ENCODE measurements at places on chromosomes 5 and 9.

DNA sequence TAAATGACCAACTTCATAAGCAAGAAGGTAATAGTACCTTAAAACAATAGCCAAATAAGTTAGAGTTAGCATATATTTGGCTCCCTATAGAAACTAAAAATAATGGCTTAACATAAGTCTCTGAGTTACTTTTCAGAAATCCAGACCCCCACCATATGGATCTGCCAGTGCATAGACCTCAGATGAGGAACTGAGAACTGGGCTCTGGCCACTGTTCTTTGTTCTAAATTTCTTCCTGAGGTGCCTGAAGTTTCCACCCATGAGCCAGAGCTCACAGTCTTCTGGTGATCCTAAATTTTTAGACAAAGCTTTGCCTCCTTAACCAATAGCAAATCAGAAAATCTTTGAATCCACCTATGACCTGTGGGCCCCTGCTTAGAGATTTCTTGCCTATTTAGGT is 250.9 kb downstream of the YTHDC2 start:
- no peak for DNase-seq

- DNase-seq: no peak
Measured at GRCh38 chr5:120101771-120102170, 362.3 kb upstream of the PRR16 start.

GRCh38 chr5:90886381-90886780 is 327.8 kb downstream of the ADGRV1 start:
- DNase-seq: no peak

DNA sequence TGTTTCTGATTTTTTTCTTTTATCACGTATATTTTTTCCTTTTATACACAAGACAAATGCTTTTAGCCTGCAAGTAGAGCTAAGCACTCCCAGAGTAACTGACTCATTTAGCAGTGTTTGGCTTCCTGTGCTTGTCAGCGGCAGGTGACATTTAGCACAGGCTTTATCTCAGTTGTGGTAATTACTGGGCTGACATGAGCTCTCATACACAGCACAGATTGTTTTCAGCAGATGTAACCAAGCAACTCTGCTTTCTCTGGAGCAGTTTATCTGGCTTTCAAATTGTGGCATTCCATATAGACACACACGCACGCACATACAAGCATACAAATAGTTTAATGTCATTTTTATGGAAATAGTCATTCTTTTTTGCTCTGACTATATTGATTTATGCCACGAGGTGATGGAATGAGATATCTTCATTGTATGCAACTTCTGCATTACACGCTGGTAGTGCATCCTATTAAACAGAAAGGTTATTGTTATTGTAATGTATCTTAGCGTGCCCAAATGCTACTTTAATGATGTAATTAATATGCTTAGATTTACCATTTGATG is 379.0 kb upstream of the GRAMD2B start:
- no peak for DNase-seq

GRCh38 chr5:134462047-134462575 is 50.4 kb upstream of the CDKN2AIPNL start:
- no peak for DNase-seq

DNA sequence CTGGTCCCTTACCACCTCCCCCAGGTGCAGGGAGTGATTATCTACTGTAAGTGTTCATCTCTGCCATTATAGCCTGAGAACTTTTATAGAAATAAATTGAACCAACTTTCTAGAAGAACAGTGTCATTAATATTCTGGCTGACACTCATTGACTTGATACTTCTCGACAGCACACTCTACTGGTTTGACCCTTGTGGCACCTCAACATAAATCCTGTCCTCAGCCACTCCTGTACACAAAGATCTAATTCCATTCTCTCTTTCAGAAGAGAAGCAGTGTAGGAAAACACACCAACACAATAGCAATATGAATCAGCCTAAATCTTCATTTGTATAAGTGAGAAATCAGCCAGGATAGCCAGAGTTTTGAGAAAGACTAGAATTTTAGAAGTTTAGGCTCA is 417.7 kb downstream of the TAF11L14 start:
- no peak for DNase-seq

DNA sequence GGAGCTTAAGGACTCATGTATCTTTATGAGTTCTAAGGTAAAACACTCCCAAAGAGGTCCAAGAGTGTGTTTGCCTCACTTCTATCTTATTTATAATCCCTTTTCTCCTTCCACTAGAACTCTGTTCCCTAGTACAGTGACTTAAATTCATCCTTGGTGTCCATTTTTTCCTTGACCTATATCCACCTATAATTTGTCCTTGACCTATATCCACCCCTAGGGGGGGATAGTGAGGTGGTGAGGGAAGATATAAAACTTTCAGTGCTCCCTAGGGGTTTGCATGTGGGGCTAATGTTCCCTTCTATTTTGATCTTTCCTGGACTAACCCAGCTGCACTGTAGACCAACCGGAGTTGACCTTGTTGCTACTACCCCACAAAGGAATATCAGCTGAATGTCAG is 83.5 kb upstream of the GNAQ start:
- DNase-seq: no peak

DNA sequence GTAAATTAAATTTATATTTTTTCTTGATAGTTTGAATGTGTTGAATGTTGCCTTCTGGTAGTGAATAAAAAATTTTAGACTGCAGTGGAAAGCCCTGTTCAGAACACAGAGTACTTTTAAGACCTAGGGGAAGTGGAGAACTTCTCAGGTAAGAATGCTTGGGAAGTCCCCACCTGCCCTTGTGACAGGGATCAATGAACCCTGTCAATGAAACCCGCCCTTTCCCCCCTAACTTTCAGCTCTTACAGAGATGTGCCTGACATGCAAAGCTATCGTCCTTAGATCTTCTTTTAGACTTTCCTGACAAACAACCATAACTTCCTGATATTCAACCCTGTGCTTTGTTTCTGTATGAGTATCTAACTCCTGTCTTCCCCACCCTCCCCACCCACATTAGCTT is 562.7 kb downstream of the TLE4 start:
- no peak for DNase-seq

GRCh38 chr9:23243523-23243922 is 582.5 kb downstream of the ELAVL2 start:
- no peak for DNase-seq

DNA sequence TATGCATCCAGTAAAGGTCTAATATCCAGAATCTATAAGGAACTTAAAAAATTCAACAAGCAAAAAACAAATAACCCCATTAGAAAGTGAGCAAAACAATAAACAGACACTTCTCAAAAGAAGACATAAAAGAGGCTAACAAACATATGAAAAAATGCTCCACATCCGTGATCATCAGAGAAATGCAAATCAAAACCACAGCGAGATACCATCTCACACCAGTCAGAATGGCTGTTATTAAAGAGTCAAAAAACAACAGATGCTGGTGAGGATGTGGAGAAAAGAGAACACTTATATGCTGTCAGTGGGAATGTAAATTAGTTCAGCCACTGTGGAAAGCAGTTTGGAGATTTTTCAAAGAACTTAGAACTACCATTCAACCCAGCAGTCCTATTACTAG is 86.1 kb downstream of the WWC1 start:
- DNase-seq: no peak

DNA sequence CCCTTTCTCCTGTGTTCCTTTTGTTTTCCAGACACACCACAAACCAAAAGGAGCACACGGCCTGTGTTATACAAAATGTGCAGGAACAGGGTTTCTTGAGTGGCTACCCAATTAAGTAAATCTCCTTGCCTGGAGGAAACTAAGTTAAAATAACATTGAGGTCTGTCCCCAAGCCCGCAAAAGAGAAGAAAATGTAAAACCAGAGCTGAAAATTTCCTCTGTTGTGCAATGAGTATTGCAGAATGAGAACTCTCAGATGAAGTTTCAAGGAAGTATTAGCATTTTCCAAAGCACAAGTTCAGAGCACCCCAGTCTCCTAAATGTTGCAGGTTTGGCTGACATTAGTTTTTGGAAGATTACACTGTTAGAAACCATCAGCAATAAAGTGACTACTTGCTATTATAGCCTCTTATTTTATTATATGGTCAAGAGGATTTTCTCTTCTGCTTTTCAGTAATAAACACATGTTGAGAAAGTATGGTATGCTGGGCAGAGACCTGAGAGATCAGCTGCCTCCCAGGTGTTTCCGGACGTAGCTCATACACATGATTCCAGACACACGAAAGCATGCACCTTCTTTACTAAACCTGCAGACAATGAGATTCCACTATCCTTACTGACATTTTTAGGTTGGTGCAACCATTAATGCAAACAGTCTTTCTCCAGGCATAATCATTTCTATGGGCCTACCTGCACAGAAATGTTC is 161.3 kb downstream of the SNCAIP start:
- no peak for DNase-seq

- no peak for DNase-seq
Measured at GRCh38 chr5:154642499-154643245, 112.5 kb upstream of the LARP1 start.

- no peak for DNase-seq
Measured at GRCh38 chr9:14159440-14160216, 154.3 kb downstream of the NFIB start.

DNA sequence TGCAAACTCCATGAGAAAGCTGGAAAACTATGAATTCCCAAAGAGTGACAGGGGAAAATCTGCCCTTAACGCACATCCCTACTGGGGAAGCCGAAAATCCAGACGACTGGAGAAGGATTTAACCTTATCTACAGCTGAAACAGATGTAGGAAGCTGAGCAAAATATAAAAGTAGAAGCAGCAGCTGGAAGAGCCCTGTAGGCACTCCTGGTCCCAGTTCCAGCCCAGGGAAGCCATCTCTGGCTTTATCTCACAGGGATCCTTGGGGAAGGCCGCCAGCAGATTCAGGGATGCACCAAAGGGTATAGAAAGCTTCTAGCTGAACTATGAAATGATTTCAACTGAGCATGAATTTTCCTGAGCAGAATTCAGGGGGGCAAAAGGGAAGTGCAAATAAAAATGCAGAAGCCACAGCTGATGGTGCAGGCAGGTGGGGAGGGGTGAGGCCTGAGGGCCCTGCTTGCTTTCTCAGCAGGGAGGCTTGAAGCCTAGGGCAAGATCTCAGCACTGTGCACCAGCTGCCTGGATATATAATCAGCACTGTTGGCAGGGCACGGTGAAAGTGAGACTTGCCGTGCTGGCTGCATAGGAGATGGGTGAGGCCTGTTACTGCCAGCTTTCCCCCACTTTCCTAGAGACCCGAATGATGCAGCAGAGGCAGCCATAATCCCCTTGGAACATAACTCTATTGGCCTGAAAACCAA is 2019.5 kb upstream of the NUDT12 start:
- no peak for DNase-seq

DNA sequence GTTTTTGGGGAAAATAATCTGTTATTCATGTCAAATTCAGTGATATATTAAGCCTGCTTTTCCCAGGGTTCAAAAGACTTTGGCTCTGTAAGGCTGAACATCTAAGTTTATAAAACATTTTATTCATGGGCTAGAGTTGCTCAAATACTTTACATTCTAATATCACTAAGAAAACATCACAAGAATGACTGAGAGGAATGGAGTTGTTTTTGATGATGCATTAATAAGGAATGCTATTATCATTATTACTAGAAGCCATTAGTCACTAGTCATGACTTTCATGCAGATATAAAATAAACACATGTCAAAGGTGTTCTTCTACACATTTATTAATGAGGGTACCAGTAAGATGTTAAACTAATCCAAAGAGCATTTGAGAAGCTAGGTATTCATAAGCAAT is 185.5 kb upstream of the KCNN2 start:
- DNase-seq: no peak

DNA sequence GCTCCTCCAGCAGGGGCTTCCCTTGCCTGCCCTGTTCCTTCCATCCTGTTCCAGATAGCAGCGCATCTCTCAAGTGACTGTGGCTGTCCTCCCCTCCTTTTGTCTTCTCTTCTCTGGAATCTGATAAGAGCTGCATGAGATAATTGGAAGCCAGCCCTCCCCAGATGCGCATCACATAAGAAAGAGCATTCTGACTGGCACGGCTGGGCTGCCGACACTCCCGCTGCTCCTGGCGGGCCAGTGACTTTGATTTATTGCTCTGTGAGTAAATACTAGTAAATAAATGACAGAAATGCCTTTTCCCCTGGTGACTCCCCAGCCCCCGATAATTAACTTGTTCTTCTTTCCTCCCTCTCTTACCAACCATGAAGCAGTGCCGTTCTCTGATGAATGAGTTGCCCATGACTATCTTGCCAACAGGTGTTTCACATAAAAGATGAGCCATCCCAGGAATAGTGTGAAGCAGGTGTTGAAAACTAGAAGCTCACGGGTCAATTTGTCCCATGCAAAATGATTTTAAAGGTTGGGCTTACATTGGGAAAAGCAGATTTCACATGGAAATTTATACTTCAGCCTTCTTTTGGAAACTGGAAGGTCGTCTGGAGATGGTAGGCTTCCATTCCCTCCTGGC is 212.3 kb downstream of the ERCC6L2 start:
- no peak for DNase-seq

- DNase-seq: no peak
Measured at GRCh38 chr9:98860871-98861293, 53.4 kb downstream of the GALNT12 start.

GRCh38 chr5:98099448-98100105 is 673.9 kb upstream of the RGMB start:
- no peak for DNase-seq

- DNase-seq: no peak
Measured at GRCh38 chr5:159061179-159061796, 38.4 kb downstream of the EBF1 start.

GRCh38 chr9:71796100-71796767 is 27.9 kb upstream of the CEMIP2 start:
- DNase-seq: no peak

GRCh38 chr5:132302413-132302812 is 8.2 kb downstream of the SLC22A4 start:
- DNase-seq: no peak

GRCh38 chr5:149471406-149472183 is 79.6 kb downstream of the CSNK1A1 start:
- no peak for DNase-seq

DNA sequence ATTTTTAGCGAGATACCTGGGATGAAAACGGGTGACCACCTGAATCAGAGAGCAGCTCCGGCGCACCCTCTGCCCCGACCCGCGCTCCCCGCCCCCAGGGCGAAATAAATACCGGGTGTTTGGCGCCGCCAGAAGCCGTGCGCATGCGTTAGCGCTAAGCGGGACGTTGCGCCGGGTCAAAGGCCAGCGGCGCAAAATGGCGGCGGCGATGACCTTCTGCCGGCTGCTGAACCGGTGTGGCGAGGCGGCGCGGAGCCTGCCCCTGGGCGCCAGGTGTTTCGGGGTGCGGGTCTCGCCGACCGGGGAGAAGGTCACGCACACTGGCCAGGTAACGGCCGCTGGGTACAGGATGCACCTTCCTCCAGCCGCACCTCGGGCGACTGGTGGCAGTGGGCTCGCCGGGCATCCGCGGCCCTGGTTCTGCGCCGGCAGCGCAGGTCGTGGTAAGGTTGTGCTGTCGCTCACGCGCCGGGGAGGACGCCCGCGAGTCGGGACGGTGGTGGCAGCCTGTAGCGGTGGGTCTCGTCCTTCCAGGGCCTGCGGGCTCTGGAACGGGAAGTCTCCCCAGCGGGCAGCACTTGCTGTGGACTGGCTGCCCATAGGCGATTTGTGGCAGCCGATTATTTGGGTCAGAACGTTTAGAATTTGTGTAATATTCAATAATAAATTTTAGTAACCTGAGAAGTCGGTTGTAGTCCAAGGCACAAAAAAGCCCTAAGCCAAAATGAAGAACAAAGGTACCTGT is at the start of gene NDUFS6:
TSS of gene NDUFS6 (plus strand) at position 186 of the 745 bp plus-strand sequence. CDS start at position 197, 11 bp downstream.
- DNase-seq: peak; percentile 77
